Activated CD4-positive, alpha-beta T cell treated with anti-CD3 and anti-CD28 coated beads, Interleukin-2, amount 50 U/mL, for 4 hours (primary cell): ENCODE measurements at places on chromosomes 5 and 9.

GRCh38 chr5:164687391-164687790, 1182.0 kb downstream of the MAT2B start:
- no peak for DNase-seq

DNA sequence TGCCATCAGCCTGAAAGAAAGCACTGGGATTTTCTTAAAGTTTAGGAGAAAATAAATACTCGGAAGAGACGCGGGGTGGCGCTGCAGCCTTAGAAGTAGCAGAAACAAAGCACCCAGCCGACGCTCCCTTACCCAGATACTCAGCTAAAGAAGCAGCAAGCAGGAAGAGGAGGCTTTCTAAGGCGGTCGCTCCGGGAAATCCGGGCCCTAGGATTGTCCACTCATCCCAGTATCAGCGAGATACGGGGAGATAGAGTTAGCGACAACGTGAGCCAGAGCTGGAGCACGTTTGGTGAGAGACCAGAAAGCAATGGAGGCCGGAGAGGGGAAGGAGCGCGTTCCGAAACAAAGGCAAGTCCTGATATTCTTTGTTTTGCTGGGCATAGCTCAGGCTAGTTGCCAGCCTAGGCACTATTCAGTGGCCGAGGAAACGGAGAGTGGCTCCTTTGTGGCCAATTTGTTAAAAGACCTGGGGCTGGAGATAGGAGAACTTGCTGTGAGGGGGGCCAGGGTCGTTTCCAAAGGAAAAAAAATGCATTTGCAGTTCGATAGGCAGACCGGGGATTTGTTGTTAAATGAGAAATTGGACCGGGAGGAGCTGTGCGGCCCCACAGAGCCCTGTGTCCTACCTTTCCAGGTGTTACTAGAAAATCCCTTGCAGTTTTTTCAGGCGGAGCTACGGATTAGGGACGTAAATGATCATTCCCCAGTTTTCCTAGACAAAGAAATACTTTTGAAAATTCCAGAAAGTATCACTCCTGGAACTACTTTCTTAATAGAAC, at the start of gene PCDHB2:
Gene PCDHB2 (plus strand): TSS at position 135 of the 782 bp plus-strand sequence. CDS start 176 bp downstream, at position 311.
- DNase-seq, result no peak

DNA sequence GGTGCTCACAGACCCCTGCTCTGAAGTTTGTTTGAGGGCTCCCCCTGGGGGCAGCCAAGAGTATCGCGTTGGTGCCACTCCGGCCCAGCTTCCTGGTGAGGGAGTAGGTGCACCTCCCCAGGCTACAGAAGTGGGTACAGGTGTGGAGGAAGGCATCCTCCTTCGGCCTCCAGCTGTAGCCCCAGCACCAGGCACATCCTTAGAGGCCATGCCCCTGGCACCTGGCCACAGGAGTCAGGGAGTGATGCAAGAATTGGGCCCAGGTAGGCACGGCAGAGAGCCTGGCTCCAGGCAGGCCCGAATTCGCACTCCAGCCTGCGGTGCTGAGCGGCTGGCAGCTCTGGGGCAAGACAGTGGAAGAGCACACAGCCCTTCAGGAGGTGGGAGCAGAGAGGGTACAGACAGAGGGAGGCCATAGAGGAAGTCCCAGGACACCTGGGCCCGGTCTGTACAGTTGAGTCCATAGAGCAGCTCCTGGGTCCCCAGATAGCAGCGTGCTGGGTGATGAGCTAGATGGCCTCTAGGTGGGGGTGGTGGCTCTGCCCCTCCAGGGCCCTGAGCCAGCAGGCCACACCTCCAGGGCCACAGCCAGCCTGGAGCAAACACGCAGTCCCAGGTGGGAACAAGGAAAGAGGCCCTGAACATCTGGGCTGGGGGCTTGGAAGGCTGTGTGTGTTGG, 2.4 kb downstream of the SAPCD2 start:
- peak; percentile 85 for DNase-seq

- DNase-seq, result no peak
Observed at GRCh38 chr5:32572778-32573480, 12.4 kb upstream of the SUB1 start.

DNA sequence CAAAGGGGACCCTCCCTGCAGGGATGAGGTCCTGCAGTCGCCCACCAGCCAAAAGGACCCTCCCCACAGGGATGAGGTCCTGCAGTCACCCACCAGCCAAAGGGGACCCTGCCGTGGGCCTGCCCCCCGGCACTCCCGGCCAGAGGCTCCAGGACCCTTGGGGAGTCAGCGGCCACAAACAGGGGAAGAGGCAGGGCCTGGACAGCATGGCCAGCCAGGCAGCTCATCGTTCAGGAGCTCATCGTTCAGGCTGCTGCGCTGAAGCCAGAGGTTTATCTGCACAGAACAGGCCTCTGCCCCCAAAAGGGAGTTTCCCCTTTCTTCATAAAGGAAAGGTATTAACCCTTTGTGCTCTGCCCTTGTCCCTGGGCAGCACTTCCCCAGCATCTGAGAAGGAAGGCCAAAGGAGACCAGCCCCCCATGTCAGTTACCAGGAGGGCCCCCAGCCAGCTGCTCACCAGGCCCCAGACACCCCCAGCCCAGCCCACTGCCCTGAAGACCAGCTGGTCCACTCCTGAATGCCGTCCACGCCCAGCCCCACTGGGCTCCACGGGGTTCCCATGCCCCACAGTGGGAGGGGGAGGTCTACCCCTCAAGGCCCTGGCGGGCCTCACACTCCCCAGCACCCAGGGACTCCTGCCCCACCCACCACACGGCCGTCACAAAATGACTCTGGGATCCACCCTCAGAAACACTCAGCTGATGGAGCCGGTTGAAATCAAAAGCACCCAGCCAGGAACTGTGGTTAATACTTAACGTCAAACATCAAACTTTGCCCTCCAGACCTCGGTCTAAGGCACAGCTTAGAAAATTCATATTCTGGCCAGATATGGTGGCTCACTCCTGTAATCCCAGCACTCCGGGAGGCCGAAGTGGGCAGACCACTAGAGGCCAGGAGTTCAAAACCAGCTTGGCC, 6.3 kb downstream of the SLC12A7 start:
- peak; percentile 25 for DNase-seq

DNA sequence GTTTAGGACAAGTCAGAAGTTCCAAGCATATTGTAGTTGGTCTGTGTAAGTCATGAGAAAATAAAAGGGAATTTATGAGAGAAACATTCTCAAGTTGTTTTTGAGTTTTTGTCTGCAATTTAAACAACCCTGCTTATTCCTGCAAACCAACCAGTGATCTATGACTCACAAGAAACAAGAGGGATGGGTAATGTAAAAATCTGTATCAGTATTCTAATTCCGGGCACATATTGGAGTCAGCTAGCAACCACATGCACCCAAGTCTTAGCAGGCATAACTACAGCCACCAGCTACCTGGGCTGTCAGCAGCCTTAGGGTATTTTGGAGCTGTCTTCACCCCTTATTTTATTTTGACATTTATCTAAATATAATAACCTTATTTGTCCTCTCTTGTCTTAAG, 128.7 kb upstream of the APC start:
- DNase-seq, result no peak

DNA sequence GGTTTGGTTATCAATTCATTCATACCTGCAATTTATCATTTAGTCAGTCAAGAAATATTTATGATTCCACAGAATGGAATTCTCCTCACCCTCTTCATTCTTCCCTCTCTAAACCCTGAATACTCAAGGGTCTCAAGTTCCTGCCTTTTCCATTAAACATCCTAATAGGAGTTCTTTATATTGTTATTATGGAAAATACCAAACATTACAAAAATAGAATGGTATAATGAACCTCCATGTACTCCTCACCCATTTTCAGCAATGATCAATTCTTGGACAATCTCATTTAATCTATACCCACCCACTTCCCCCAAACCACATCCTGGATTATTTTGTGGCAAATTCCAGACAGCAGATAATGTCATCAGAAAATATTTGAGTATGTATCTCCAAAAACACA, 74.5 kb downstream of the ADAMTS12 start:
- DNase-seq, result no peak

DNA sequence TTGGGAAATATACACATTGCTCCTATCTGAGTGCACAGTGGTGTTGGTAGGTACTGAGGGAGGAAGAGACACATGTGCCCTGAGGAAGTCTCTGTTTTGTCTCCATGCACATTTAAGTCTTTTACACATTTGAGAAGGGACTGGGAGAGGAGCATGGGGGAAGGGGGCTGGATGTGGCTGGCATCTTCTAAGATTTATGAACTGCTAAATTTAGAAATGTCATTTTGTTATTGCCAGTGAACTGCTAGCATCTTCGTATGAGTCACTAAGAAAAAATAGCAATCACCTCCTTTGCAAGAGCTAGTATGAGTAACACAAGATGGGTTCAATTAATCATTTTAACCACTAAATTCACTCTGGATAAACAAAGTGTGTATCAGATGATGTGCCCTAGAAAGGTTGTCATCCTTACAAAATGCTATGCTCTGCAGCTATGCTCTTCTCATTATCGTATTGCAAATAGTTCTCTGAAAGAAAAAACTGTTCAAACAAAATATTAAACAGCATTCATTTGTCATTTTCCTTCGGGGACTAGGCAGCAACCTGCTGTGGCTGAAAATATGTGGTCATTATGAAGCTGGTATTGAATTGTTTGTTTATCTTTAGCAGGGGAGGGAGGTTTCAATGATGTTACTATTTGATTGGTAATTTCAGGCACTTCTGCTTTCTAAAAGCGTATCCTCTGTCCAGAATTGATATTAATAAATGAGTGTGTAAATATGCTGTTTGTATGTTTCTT, 236.5 kb downstream of the DMRTA1 start:
- no peak for DNase-seq

GRCh38 chr5:13350767-13351166, 593.7 kb downstream of the DNAH5 start:
- DNase-seq, result no peak

DNA sequence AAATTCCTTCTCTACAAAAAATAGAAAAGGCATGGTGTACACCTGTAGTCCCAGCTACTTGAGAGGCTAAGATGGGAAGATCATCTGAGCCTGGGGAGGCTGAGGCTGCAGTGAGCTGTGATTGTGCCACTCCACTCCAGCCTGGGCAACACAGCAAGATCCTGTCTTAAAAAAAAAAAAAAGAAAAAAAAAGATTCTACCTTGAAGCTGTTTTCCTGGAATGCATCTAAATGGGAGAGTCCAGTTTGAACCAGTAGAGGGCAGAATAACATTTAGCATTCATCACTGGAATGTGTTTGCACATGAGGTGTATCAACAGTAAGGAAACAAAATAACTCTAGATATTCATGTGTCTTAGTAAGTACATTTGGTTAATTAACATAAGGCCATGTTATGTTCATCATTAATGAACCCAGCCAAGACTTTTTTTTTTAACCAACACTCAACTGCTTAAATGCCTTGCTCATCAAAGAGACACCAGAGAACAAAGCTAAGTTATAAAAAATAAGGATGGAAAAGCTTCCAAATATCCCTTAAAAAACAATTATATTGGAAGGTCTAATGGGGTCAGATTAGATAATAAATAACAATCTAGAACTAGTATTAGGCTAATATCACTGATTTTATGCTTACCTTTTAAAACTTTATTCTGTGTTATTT, 16.1 kb downstream of the IFNE start:
- no peak for DNase-seq

DNA sequence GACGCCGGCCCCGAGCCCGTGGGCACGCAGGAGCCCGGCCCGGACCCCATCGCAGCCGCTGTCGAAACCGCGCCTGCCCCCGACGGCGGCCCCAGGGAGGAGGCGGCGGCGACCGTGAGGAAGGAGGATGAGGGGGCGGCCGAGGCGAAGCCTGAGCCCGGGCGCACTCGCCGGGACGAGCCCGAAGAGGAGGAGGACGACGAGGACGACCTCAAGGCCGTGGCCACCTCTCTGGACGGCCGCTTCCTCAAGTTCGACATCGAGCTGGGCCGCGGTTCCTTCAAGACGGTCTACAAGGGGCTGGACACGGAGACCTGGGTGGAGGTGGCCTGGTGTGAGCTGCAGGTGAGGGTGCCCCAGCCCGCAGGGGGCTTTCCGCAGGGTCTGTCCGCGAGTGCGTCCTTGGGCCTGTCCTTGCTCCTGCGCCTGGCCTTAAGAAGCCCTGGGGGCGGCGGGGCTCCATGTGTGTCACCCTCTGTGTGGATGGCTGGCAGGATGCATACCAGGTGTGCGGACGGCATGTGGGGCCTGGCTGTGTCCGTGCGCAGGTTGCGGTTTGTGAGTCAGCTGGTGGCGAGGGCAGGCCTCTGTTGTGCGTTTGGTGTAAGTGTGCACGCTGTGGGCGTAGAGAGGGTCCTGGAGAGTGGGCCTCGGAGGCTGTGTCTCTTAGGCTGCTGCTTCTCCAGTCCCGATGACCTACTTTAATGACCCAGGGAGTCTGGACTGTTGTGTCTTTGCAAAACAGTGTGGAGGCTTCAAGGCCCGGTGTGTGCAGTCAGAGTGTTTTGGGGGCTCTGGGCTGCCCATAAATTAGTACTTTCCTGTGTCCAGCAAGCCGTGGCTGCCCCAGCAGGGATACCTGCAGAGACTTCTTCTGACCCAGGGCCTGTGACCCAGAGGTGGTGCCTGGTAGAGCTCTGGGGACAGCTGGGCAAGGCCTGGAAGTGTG, 1.6 kb downstream of the WNK2 start:
- DNase-seq, result no peak

GRCh38 chr9:70861797-70862196, 259.6 kb downstream of the TRPM3 start:
- DNase-seq, result no peak

DNA sequence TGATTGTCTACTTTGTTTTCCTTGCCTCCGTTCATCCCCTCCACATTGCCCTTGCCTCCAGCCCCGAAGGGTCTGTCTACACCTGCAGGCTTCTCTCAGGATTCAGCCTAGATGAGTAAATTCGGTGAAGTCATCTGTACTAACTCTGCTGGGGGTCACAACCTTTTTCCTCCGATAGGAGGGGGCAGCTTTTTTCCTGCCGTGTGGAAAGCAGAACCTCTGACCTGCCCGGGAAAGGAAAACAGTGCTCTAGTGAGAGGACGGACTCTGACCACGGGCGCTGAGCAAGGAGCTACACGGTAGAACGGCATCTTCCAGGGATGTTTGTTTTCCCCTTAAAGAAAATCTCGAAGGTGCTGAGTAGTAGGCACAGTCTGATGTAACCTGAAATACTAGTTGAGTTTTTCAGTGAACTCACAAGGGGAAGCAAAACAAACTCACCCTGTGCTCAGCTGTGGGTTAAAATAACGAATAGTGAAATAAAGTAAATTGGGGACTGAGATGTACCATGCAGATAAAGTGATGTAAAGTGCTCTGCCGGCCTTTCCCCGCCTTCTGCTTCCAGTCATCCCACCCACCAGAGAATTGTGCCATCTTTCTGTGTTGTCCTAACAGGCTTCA, 281.8 kb downstream of the AOPEP start:
- DNase-seq, result no peak

- no peak for DNase-seq
Observed at GRCh38 chr5:124736805-124737188, 9.6 kb downstream of the ZNF608 start.

DNA sequence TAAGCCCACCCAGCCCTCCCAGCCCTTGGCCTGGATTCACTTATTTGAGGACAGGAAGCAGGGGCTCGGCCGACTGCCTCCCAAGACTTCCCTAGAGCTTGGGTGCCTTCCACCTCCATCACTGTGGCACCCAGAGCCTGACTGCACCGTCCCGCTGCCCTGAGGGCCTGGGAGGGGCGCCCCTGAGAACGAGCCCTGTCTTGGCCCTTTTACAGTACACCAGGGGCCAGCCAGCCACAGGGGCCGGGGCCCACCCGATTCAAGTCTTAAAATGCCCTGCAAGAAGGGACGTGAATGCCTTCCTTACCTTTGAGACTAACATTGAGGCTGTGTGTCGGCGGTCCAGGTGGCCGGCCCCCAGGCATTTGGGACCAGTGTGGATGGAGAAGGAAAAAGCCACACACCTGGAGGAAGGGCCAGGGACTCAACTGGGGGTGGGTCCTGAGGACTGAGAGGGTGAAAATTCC, 16.8 kb downstream of the FAM78A start:
- DNase-seq, result no peak
